Heart left ventricle (tissue), 16 donors: ENCODE measurements at places on chromosomes 7 and 10. TPM values are rescaled to one million over a fixed set of nuclear protein-coding genes. Genes with fewer than 3 reads are reported as not detected.

Gene ADAMTS14
- total RNA-seq, result 0.17 TPM

Gene PKD2L1
- total RNA-seq, result not detected

DNA sequence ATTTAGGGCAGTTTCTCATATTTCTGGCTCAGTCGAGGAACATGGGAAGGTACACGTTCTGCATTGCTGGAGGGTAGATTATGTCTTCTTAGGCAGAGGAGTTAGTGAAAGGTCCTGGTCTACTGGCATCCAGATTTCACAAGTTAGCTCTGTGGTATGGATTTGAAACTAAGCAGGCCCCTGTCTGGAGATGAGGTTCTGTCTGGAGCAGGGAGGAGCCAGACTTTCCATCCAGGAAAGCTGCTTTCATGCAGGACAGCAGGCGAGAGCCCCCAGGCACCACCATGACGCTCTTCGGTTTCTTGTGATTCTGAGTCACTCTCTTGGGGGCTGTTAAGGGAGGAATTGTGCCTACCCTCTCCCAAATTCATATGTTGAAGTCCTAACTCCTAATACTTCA is 184.3 kb downstream of the KIAA1217 start:
- DNase-seq, result no peak

GRCh38 chr7:27948861-27949260 is 208.9 kb downstream of the TAX1BP1 start:
- DNase-seq, result no peak

GRCh38 chr7:22677680-22678079 is 49.3 kb upstream of the IL6 start:
- DNase-seq, result no peak

- peak; percentile 17 for DNase-seq
These were observed 32.5 kb downstream of the ZNF438 start for GRCh38 chr10:30999070-30999712.

DNA sequence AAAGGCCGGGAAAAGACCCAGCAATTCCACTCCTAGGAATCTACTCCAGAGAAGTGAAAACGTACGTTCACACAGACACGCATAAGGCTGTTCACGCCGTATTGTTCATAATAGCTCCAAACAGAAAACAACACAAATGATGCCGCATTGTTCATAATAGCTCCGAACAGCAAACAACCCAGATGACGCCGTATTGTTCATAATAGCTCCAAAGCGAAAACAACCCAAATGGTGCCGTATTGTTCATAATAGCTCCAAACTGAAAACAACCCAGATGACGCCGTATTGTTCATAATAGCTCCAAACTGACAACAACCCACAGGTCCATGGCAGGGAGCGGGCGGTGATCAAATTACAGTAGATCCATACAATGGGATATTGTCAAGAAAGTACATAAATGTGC is 85.2 kb upstream of the DNAAF5 start:
- no peak for DNase-seq

Gene WASHC2A
- total RNA-seq, result 21.6 TPM

DNA sequence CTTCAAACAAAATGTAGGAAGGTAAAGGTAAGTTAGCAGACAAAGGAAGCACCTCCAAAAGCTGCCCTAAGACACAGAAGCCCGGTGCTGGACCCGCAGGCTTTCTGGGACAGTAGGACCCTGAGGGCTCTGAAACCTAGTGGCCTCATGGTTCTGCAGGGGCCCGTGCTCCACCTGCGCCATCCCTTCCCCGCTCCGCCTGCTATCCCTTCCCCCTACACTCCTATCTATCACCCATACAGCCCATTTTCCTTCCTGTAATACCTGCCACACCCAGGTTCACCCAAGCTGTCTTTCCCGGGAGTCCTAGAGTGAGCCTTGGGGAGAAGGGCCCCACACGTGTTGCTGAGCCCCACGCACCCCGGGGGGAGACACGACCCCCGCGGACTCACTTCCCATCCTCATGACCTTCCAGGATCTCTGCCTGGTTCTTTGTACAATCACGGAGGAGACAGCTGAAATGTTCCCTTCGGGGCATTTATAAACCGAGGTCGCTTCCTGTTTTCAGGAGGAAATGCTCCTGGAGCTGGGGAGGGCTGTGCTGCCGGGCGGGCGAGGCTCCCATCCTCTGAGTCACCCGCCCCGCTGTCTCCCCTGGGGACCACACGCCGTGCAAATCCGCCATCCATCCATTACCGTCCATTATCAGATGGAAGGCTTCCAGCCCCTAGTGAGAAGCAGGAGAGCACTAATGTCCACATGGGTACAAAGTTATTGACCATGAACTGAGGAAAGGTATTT is 251.7 kb upstream of the PITRM1 start:
- peak; percentile 84 for DNase-seq

DNA sequence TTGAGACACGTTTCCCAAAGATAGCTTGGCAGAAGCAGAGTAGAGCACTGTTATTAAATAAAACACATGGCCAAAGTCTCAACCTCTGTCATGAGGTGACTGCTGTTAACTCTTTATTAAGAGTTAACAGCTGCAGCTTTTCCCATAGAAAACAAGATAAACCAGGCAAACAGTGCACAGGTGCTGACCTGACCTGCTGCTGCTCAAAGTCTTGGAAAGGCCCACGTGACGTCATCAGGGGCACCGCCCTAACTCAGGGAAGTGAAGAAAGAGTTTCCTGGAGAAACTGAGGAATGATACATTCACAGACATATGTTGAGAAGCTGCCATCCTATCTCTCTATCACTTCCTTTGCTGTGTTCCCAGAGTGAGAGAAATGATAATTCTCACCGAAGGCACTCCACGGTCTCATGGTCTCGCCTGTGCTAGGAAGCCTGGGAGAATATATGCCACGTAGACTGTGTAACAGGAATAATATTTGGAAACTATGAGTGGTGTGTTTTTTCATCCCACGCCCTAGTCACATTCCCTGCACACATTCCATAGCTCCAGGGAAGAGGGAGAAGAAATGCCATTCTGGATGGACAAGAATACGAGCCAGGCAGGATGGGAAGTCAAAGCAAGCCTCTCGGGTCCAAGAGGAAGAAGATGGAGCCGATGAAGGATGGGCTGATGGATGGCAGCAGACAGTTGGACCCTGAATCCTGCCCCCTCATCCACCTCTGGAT is 146.2 kb upstream of the NFE2L3 start:
- no peak for DNase-seq
